Activated CD4-positive, alpha-beta T cell treated with anti-CD3 and anti-CD28 coated beads, Interleukin-2, Interleukin-4, amounts not matched to agents 100 ng/mL and 50 ng/mL, durations not matched to agents 16 hours and 8 hours (primary cell): ENCODE measurements at places on chromosomes 2 and 18.

DNA sequence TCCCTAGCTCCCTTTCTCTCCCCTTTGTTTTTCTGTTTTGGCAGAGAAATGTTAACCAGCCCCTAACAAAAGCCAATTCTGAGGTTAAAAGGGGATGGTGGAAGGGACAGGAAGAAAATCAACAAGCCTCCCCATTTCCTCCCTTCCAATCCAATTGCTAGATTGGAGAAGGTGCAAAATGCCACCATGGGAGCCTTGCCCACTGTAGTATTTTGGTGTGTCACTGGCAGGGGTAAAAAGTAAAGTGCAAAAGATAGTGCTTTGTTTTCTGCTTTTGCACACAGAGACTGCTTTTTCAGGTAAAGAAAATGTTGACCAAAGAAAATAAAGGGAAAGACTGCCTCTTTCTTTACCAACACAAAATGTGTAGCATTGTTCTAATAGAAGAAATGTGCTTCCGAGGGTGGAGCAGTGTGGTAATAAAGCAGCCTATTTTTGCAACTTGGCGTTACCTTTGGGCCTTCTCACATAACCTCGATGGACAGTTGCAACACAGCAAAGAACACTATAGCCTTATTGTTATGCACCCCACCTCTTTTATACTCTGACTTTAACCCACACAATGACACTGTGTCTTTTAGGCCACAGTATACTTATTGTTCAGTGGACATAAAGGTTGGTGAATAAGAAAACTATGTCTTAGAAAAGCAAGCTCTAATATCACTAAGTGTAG lies 861.8 kb downstream of the BCL11A start:
- no peak for DNase-seq

- no peak for DNase-seq
These were observed 78.8 kb downstream of the ANKRD12 start for GRCh38 chr18:9215221-9215933.

GRCh38 chr18:55149994-55150393 lies 190.7 kb upstream of the CCDC68 start:
- no peak for DNase-seq

DNA sequence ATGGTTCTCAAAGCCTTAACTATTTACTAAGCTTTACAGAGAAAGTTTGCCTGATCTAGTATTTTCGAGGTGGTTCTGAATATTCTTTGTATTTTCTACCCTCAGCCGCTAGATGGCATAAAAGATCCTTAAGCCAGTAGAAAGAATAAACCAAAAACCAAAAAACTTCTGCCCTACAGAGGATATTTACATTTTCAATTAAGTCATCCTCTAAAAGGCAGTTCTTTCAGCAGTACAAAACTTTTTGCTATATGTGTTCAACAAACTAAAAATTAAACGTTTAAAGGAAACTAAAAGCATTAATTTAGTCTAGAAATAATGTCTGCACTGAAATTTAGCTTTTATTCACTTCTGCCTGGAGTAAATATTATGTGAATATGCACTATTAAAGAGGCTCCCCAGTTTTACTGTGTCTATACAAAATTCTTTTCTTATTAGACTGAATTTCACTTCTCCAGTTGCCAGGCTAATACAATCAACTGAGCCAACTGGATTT lies 297.5 kb downstream of the PIEZO2 start:
- DNase-seq = peak; percentile 46

DNA sequence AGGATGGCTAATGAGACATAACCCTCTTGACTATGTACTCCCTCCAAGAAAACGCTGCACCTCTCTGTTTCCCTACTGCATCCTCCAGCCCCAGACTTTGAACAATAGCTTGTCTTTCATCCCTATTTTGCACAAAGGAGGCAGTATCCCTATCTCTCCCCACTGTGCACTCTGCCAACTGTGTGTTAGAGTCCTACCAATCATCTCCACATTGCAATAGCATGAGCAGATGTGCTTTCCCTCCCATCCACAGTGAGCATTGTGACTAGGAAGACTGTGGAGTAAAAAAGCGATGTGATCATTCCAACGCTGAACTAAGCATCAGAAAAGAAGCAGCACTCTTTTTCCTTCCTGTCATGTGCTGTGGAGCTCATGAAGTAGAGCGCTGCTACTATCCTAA lies 206.3 kb upstream of the GULP1 start:
- no peak for DNase-seq

- DNase-seq = peak; percentile 46
These were observed 120.3 kb downstream of the ACOXL start for GRCh38 chr2:110852541-110853263.

- no peak for DNase-seq
These were observed 62.9 kb upstream of the BZW1 start for GRCh38 chr2:200748779-200749178.

- DNase-seq = no peak
These were observed 160.9 kb downstream of the RDH14 start for GRCh38 chr2:18399601-18400000.

GRCh38 chr2:32715981-32716380 lies 88.1 kb downstream of the TTC27 start:
- no peak for DNase-seq

DNA sequence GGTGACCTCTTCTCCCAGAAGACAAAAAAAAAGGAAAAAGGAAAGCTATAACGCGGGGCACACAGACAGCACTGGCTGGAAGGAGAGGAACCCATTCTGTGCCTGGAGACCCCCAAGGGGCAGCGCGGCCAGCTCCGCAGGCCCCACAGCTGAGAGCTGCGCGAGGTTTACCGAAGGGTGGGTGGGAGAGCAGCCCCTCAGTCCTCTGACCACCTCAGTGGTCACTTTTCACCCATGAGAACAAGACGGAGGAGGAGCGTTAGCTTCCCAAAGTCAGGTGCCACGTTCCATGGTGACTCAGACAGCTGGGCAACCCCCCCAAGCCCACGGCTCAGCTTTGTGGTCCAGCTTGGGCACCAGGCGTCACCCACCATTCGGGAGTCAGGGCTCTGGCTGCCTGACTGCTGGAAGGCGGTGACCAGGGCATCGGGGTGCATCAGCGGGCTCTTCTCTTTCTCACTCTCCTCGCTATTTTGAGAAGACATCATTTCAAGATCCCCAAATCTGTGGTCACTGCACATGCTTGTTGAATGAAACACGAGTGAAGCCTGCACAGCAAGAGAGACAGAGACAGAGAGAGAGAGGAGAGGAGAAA lies 35.2 kb downstream of the RPL31 start:
- DNase-seq = no peak

DNA sequence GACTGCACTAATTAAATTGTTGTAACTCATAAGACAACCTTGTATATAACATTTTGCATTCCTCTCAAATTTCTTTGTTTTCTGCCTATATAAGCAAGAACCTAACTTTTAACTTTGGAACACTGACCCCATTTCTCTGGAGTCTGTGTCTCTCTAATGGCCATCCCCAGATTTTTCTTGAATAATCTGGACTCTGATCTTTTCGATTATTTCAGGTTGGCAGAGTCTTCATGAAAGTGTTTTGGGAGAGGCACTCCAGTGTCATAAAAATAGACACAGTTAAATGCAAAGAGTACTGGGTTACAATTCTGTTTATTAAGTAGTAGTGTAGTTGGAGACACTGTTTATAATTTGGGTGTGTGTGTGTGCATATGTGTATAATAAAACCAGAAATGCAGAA lies 1467.7 kb upstream of the CELF4 start:
- no peak for DNase-seq

GRCh38 chr2:63778391-63778790 lies 63.3 kb upstream of the UGP2 start:
- no peak for DNase-seq

GRCh38 chr2:72340665-72341064 lies 193.0 kb upstream of the CYP26B1 start:
- DNase-seq = no peak

DNA sequence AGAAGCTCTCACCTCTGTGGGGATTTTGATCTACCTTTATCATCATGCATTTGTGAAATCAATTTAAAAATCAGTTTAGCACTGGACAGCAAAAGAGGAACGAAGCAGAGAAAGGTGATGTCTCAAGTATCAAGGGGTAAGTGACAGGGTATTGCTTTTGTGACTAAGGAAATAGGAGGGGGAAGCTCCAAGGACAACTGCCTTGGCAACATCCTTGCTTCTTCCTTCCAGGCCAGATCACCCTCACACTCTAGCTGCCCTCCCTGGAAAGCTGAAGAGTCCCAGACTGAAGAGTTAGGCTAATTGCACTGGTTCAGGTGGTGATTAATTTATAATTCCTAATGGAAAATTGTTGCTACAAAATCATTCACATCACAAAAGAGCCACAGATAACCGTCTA lies 859.1 kb upstream of the ACVR2A start:
- DNase-seq = no peak

GRCh38 chr18:59546188-59546587 lies 151.0 kb downstream of the CCBE1 start:
- DNase-seq = no peak
